Aorta (tissue), 5 donors: ENCODE measurements at places on chromosomes 11 and 22. TPM values are rescaled to one million over a fixed set of nuclear protein-coding genes. Genes with fewer than 3 reads are reported as not detected.

- no peak for DNase-seq
Observed at GRCh38 chr11:99973993-99974392, 713.1 kb upstream of the ARHGAP42 start.

DNA sequence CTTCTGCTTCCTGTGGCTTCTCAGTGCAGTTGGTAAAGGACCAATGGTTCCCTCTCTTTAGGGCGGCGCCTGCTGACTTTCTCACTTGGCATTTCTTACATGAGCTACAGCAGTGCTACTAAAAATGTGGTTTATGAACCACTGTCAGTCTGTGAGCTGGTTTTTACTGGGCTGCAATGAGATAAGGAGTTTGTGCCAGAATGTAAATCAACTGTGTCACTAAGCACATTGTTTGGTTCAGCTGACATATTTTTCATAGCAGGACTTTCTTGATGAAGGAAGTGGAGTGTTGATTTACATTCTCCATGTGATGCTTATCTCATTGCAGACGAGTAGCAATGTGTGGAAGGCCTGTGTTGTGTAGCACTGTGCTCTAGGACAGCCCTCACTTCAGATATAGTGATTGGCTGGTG is 463.3 kb downstream of the SOX6 start:
- no peak for DNase-seq

The H19 gene
- total RNA-seq: 1,787 TPM

GRCh38 chr11:97136067-97136466 is 746.3 kb downstream of the JRKL start:
- no peak for DNase-seq

- no peak for DNase-seq
Observed at GRCh38 chr11:64048042-64048854, 12.5 kb downstream of the FLRT1 start.

DNA sequence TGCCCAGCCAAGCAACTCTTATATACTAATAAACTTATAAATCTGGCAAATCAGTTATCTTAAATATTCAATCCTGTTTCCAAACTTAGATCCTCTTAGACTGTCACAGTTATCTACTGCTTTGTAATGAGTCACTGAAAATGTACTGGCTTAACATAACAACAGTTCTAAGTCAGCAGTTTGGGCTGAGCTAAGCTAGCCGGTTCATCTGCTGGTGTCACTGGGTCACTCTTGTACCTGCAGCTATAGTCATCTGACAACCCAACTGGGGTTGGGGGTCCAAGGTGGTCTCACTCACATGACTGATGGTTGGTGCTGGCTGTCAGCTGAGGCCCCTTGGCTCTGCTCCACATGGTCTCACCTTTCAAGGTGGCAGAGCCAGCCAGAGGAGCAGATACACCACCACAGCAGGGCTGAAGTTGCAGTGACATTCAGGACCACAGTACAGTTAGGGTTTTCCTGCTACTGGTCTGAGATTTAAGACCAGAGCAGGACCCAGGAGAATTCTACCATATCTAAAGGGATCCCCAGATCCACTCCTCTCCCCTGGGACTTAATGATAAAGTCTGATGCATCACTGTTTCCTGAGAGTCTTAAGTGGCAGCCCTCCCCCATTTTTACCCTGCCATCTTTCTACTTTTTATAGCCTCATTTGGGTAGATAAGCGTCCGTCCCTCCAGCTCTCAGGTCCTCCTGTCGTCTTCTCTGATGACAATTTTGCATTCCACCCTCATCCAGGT is 7.9 kb upstream of the MACROD1 start:
- DNase-seq: no peak

DNA sequence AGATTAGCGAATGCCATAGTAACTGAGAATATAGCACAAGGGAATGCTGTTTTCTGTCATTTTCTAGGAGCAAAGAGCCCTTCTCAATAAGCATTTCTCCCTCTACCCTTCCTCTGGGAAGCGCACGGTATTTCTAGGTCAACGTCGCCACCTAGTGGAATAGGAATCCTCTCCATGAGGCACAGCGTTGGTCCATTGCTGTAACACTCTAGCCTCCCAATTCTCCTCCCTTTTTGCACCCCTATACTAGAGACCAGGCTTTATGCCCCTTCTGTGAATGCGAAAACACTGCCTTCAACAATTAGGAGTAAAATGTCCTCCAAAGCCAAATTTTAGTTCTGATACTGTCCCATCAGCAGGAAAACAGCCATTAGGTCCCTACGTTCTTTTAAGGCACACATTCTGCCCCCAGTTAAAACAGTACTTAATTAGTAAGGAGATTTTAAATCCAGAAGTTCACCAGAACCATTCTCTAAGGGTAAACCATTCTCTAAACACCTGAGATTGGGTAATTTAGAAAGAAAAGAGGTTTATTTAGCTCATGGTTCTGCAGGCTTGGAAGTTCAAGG is 12.8 kb upstream of the HYLS1 start:
- DNase-seq: no peak

DNA sequence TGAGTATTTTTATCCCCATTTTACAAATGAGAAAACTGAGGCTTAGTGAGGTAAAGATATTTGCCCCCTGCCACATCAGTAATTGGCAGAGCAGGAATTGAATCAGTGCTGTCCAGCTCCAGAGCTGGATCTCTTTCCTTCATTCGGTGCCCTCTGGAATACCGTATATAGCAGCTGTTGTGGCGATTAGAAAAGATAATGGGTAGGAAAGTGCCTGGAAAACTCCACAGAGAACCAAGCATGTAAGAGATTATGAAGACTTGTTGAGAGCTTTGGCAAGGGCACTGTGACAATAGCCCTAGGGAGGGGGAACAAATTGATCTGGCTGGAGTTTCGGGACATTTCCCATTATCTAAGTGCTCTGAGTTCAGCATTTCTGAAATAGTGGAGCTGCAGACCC is 82.5 kb upstream of the TEAD1 start:
- DNase-seq: no peak

DNA sequence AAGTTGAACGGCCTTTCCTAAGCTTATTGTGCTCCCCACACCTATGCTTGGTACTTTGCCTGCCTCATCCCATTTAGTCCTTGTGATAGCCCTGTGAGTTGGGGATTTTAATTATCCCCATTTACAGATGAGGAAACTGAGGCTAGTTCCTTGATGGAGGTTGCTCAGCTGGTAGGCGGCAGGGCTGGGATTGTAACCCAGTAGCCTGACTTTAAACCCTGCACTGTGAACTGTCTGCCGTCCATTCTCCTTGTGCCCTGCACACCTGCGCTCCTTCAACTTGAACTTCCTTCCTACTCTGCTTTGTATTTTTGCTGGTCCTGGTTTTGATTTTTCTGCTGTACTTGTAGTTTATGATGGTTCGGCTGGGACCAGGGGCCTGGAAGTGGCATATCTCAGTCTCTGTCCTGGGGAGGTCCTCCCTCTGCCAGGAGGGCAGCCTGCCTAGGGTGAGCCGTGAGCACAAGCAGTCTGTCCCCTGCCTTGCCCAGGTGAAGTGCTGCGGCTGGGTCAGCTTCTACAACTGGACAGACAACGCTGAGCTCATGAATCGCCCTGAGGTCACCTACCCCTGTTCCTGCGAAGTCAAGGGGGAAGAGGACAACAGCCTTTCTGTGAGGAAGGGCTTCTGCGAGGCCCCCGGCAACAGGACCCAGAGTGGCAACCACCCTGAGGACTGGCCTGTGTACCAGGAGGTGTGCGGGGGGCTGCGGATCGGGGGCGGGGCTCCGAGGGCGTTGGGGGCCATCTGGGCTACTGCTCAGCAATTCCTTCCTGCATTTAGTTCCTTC is 52.4 kb downstream of the CD82 start:
- peak; percentile 70 for DNase-seq

GRCh38 chr11:109208121-109208520 is 213.9 kb upstream of the C11orf87 start:
- DNase-seq: no peak

The PKDREJ gene
- total RNA-seq: 0.15 TPM

DNA sequence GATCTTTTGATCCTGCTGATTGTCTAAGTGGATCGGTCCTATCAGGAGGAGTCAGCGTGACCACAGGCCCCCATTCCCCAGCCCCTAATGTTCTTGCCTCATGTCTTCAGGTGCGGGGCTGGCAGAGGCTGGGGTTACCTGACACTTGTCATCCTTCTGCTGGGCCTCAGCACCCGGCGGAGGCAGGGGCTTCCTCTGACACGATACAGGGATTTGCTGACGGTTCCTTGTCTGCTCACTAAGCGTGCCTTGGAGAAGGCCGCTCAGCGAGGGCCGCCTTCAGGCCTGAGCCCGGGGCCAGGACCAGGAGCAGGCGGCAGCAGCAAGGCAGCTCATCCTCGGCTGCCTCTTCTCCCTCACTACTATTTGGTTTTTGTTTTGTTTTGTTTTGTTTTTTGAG is 45.7 kb upstream of the KCNQ1OT1 start:
- DNase-seq: peak; percentile 23

DNA sequence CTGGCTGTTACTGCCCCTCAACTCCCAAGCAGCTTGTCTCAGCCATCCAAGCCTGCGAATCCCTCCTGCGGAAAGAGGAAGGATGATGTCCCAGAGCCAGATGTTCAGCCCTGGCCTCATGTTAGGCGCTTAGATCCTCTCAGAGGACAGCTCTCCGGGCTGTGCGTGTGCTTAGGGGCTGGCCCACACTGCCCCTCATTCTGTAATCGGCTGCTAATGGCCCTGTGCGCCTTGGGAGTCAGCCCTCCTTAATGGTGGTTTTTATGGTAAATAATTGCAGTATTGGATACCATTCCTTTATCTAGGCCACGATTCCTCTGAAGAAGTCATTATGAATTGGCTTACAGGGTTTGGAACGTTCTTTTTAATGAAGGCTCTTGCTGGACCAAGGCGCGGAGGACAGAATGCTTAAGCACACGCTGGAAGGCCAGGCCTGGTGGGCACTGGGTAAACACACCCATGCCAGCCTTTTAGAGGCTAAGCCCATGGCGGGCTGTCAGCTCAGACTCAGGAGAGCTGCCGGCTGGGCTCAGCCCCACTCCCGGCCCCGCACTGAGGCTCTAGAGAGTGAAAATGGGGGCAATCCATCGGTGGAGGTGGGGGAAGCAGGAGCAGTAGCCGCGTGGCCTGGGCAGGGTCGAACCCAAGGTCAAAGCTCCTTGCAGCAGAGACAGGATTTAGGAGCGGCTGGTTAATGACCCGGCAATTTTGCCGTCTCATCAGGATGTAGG is 1157.5 kb downstream of the BRD1 start:
- DNase-seq: no peak

- DNase-seq: no peak
Observed at GRCh38 chr11:9046481-9046880, 42.7 kb upstream of the NRIP3 start.

DNA sequence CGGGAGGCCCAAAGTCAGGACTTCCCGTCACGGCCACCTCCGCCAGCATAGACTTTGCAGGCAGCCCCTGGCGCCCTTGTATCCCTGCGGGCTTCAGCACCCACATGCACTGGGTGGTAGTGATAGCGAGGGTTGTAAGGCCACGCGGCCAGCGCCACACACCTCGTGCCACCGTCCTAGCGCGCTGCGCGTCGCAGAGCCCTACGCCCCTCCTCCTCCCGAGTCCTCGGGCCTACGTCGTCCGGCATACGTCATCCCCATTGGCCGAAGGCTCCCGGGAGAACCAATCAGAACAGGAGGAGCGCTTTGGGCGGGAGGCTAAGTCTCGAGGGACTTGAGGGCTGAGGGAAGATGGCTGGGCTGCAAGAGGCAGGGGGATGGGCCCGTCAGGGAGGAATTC is 1.3 kb upstream of the BTBD18 start:
- DNase-seq: no peak

- no peak for DNase-seq
Observed at GRCh38 chr11:114610984-114611944, 15.7 kb upstream of the NXPE4 start.

GRCh38 chr11:58641803-58642581 is 19.5 kb downstream of the CNTF start:
- DNase-seq: no peak

- DNase-seq: peak; percentile 66
Observed at GRCh38 chr22:44364751-44365130, 52.0 kb upstream of the SHISAL1 start.

DNA sequence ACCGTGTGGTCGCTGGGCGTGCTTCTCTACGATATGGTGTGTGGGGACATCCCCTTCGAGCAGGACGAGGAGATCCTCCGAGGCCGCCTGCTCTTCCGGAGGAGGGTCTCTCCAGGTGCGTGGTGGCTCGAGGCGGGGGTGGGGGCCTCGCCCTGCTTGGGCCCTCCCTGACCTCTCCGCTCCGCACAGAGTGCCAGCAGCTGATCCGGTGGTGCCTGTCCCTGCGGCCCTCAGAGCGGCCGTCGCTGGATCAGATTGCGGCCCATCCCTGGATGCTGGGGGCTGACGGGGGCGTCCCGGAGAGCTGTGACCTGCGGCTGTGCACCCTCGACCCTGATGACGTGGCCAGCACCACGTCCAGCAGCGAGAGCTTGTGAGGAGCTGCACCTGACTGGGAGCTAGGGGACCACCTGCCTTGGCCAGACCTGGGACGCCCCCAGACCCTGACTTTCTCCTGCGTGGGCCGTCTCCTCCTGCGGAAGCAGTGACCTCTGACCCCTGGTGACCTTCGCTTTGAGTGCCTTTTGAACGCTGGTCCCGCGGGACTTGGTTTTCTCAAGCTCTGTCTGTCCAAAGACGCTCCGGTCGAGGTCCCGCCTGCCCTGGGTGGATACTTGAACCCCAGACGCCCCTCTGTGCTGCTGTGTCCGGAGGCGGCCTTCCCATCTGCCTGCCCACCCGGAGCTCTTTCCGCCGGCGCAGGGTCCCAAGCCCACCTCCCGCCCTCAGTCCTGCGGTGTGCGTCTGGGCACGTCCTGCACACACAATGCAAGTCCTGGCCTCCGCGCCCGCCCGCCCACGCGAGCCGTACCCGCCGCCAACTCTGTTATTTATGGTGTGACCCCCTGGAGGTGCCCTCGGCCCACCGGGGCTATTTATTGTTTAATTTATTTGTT is 2.4 kb downstream of the PIM3 start:
- DNase-seq: peak; percentile 82

- no peak for DNase-seq
Observed at GRCh38 chr22:49735901-49736421, 91.7 kb downstream of the BRD1 start.

The SCYL1 gene
- total RNA-seq: 74.4 TPM

GRCh38 chr11:46918083-46918787 is at the start of gene LRP4:
Gene LRP4, minus strand, starts transcription at chr11:46918550. Its CDS starts 171 bp downstream, at chr11:46918379.
- DNase-seq: peak; percentile 86

GRCh38 chr22:23709107-23709506 is 18.3 kb downstream of the RGL4 start:
- no peak for DNase-seq

The FAM181B gene
- total RNA-seq: 1.7 TPM

DNA sequence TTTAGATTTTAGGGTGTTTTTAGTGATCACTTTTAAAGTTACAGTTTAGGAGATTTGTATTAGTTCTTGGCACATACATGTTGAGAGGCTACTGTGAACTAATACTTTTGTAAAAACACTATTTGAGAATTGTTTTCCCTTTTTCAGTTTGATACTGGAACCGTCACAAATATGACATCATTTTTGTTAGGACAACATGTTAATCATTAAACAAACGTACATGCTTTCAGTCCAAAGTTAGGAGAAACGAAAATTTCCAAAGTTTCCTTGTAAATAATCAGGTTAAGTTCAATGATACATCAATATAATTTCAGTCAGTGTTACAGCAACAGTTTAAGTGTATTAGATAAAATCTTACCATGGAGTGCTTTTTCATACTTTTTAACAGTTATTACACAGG is 53.1 kb downstream of the SPECC1L start:
- DNase-seq: no peak

GRCh38 chr11:69104212-69104855 is 51.4 kb upstream of the SMIM38 start:
- DNase-seq: no peak

GRCh38 chr11:128508770-128509510 is 78.4 kb downstream of the ETS1 start:
- no peak for DNase-seq
